ENCODE measurements at places on chromosomes 7 and 10.

DNA sequence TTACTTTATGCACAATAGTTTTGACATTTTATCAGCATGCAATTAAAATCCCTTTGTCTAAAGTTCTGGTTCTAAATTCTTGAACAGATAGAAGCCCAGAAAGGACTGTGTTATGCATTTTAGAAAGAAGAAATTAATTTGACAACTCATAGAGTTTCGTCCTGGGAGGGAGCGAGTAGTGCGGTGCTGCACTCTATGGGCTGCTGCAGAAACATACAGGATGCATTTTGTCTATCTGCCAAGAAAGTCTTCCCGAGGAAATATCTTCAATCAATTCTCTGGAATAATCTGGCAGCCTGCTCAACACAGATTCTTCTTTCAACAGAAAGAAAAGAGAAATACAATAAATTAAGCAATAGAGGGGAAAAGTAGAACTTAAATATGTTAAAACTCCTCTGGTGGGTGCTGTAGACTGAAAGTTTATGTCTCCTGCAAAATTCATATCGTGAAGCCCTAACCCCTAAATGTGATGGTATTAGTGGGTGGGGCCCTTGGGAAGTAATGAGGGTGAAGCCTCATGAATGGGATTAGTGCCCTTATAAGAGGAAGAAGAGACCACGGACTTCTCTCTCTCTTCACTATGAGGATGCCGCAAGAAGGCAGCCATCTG, 39.0 kb upstream of the IFRD1 start:
- peak; percentile 68 for DNase-seq

- no peak for DNase-seq
Observed at GRCh38 chr10:131640045-131640644, 260.7 kb upstream of the PPP2R2D start.

DNA sequence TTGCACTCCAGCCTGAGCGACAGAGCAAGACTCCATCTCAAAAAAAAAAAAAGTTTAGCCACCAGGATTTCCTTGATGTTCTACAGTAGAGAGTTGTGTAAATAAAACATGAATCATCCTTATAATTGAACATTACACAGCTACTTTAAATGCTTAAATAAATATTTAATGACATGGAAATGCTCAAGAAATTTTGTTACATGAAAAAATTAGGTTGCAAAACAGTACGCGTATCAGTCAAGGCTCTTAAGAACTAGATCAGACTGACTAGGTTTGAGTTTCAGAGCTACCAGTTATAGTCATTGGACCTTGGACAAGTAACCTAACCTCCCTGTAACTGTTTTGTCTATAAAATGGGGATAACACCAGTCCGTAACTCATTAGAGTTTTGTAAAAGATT, 38.7 kb upstream of the GSAP start:
- DNase-seq = no peak

- DNase-seq = no peak
Observed at GRCh38 chr7:106560482-106560881, 100.5 kb downstream of the CCDC71L start.

DNA sequence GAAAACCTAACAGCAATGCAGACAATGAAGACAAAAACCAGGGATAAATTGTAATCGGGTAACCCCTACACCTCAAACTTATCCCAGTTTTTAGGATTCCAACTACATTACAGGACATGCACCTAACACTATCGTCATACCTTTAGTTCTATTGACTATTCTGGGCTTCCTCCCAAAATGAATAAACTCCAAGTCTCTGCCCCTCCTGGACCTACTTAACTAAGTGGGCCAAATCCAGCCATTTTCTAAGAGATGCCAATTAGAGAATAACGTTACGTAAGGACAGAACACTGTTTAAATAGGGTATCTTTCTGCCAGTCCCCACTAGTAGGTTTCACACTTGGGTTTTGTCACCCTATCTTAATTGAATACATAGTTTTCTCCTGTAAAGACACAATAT, 253.1 kb upstream of the MKLN1 start:
- DNase-seq = no peak

- no peak for DNase-seq
Observed at GRCh38 chr10:944034-944831, 12.7 kb upstream of the LARP4B start.

DNA sequence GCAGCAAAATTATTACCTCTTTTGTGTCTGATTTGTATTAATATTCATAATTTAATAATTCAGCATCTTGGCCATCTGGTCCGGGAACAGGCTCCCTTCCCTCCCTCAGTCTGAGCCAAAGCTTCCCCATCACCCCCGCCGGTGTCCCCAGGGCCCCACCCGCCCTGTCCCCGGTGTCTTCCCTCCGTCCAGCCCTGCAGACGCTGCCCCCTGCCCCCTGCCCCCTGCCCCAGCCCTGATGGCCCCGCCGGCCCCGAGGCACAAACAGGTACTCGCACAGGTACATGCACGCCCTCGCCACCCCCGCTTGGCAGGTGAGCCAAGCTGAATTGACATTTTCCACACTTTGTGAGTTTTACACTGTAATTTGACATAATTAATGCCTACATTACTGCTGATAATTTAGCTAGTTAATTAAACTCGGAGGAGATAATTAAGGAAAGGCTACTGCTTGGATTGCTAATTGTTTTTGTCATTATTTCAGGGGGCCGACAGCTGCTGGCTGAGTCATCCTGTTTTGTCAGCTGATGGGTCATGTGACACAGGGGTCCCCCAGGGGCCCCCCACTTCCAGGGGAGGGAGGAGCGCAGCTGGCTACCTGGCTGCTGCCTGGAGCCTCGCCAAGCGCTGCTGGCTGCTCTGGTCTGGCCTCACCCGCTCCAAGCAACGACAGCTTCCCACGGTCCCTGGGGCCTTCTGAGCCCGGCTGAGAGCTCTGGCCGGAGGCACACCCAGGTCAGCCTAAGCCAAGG, 36.6 kb downstream of the MICALL2 start:
- no peak for DNase-seq

DNA sequence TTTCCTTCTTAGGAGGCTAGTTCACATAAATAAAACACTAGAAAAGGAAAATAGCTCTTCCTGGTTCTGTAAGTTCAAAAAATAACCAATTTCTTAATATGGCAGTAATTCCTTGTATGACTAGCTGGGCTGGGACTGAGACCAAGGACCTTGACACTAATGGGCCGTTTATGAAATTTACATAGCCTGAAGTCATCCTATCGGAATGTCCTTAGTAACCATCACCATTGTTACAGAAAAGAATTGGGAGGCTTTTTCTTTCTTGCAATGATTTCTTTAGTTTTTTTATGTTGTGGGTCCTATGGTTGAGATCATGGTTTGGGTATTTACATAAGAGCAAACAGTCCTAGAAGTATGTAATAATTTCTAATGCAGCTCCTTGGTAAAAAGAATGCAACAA, 87.1 kb upstream of the HDAC9 start:
- DNase-seq = no peak

GRCh38 chr7:99396418-99397296, 11.7 kb downstream of the PDAP1 start:
- no peak for DNase-seq

- no peak for DNase-seq
Observed at GRCh38 chr10:24862589-24862988, 89.8 kb downstream of the PRTFDC1 start.

DNA sequence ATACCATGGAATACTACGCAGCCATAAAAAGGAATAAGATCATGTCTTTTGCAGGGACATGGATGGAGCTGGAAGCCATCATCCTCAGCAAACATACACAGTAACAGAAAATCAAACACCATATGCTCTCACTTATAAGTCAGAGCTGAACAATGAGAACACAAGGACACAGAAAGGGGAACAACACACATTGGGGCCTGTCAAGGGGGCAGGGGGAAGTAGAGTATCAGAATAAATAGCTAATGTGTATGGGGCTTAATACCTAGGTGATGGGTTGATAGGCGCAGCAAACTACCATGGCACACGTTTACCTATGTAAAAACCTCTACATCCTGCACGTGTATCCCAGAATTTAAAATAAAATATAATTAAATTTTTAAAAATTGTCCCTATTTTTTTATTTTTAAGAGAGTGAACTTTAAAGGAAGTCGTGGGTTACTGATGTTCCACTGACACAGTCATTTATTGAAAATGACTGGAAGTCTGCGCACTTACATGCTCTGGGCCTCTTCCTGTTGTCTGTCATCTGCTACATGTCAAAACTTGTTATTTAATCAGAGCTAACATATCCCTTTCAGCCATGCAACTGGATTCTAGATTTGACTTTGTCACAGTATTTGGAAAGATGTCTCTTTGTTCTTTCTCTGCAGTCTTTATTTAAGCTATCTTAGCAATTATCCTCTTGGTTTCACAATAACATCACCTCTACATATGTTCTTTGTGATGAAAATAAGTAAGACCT, 73.7 kb upstream of the ABCB5 start:
- no peak for DNase-seq

- DNase-seq = no peak
Observed at GRCh38 chr7:51467384-51468017, 150.9 kb upstream of the COBL start.

DNA sequence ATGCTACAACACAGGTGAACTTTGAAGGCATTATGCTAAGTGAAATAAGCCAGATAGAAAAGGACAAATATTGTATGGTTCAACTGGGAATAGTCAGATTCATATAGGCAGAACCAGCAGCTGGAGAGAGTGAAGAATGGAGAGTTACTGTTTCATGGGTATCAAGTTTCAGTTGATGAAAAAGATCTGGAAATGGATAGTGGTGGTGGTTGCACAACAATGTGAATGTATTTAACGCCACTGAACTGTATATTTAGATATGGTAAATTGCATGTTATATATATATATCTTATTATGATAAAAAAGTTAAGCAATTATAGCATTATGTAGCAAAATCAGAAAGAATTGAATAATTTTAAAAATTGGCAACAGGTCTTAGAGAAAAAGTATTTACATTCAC, 3.9 kb downstream of the LMBR1 start:
- DNase-seq = no peak

GRCh38 chr7:104818961-104819880, 194.8 kb upstream of the KMT2E start:
- DNase-seq = no peak

DNA sequence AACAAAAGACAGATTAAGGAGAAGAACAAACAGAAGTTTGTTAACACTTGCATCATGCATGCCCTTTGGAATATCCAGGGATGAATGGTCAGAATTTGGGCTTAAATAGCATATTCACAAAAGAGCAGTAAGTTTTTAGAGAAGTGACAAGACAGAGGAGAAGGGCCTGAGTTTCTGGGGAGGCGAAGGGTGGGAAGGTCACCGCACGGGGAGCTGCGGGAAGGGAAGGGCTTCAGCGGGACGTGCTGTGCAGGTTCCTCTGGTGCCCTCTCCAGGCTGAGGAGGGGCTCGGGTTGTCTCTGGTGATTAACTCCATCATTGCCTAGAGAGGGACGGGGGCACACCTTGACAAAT, 10.4 kb upstream of the ZNF22 start:
- peak; percentile 39 for DNase-seq

DNA sequence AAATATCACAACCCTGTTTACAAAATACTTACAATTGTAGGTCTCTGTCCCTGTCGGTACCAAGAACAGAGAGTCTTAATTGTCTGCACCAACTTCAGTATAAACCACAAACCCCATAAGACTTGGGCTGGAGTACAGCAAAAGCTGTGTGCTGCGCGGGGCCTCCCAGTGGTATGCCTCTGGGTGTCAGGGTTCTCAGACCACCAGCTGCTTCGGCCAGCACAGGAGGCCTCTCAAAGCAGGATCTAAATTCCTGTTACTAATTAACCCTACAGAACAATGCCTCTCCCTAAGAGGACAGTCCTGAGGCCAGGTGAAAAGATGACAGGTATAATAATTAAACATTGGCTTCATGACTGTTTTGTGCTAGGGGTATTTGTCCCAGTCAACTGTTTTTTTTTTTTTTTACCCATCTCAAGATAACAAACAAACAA, 957 bp upstream of the SVIL start:
- DNase-seq = peak; percentile 81

- DNase-seq = no peak
Observed at GRCh38 chr7:22061775-22062174, 116.1 kb upstream of the CDCA7L start.

GRCh38 chr7:132286836-132287235, 289.4 kb downstream of the PLXNA4 start:
- DNase-seq = no peak

- DNase-seq = no peak
Observed at GRCh38 chr10:60979667-60980104, 35.7 kb upstream of the RHOBTB1 start.

- DNase-seq = no peak
Observed at GRCh38 chr7:130113887-130114286, 43.6 kb downstream of the KLHDC10 start.

- no peak for DNase-seq
Observed at GRCh38 chr7:100477871-100478267, 1.1 kb downstream of the TSC22D4 start.

- no peak for DNase-seq
Observed at GRCh38 chr10:1604246-1604645, 133.1 kb downstream of the ADARB2 start.

GRCh38 chr7:3861941-3862340, 560.9 kb downstream of the SDK1 start:
- no peak for DNase-seq

- no peak for DNase-seq
Observed at GRCh38 chr7:112371701-112372100, 78.6 kb upstream of the IFRD1 start.

GRCh38 chr7:6290319-6290741, 17.9 kb upstream of the CYTH3 start:
- DNase-seq = no peak

DNA sequence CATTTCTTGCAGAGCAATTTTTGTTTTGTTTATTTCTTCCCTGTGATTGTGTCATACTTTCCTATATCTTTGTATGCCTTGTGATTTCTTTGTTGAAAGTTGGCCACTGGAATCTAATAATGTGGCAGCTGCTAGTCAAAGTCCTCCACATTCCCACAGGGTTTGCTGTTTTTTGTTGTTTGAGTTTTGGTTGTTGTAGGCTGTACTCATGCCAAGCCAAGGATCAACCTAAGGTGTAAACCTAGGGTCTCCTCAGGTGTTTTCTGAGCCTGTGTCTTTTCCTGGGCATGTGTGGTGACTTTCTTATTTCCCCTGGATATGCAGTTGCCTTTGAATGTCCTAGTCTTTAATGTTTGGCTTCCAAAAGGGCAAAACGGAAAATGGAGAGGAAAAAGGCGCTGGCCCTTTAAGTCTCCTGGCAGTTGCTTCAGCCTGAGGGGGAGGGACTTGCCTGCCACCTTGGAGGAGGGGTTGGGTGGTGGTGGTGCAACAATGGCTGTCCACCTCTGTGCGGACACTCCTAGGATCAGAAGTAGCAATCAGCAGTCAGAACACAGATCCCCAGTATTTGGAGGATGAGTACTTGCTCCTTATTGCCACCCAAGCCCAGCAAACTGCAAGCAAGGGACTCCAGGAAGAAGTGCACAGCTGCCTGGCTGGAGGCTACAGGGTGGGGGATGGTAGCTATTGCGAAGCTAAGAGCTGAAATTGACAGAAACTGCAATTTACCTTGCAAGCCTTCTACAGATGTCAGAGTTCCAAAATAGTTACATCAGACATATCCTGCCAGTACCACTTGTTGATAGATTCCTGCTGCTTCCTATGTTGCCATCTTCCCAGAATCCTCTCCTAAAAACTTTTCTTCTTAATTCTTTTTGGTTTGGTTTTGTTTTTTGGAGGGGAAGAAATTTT, 5.6 kb upstream of the ZNF518A start:
- peak; percentile 50 for DNase-seq
